ENCODE measurements at places on chromosomes 1 and 21. TPM values are rescaled to one million over a fixed set of nuclear protein-coding genes. Genes with fewer than 3 reads are reported as not detected.

- no peak overlapping the region for H3K4me3 ChIP-seq
- peak overlapping the region; percentile 77 for H3K27ac ChIP-seq
- no peaks in the 10 kb centered on the region for H3K27me3 ChIP-seq
- H3K4me1 ChIP-seq, result peaks cover 35% of the 10 kb centered on the region
Observed at GRCh38 chr1:41861535-41862383, 57.0 kb downstream of the HIVEP3 start.

DNA sequence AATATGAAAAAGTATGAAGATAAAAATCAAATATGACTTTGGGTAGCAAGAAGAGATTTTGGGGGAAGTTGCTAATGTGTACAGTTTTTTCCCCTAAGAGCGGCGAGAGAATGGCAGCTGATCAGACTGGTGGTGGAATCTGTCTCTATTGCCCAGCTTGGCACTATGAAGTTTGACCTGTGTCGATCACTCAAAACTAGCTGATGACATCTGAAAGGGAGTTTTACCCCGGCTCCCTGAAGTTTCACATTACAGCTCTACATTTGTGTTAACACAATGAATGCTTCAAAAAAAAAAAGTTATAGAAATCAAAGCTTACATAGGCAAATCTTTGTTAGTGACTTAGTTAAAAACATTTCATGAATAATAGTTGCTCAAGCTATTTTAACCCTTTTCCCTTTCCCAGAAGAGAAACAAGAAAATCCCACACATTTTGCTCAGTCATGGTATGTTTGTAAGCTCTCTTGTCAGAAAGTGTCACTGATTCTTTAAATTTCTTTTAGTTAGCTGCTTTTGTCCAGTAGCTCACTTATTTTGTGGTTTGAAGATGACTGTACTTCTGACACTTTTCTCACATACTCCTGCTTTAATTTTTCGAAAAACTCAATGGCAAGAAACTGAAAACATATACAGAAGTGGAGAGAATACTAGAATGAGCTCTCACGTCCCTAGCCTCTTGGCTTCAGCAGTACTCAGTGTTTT is 41.3 kb downstream of the DYRK1A start:
- peak overlapping the region; percentile 21 for H3K27ac ChIP-seq
- peak overlapping the region; percentile 9 for H3K4me3 ChIP-seq
- peaks cover 7% of the 10 kb centered on the region for H3K36me3 ChIP-seq
- peaks cover 68% of the 10 kb centered on the region for H3K4me1 ChIP-seq
- DNase-seq, result no peak
- H3K27me3 ChIP-seq, result no peaks in the 10 kb centered on the region

DNA sequence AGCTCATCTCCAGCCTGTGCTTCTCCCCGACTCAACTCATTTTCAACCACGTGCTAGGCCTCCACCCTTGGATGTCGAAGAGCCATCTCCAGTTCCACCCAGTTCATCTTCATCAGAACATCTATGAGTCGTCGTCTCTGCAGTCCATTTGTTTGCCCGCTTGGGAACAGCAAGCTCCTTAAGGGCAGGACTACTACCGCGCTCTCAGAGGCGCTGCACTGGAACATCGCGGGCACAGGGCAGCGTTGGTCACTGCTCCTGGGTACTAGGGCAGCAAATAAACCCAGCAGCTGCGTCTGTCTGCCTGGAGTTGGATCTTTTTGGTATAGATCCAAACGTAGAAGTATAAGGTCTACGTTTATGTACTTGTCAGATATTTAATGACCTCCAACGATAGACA is 478 bp upstream of the PRDM2 start:
- H3K27ac ChIP-seq, result peak overlapping the region; percentile 79
- peaks cover 28% of the 10 kb centered on the region for H3K4me1 ChIP-seq
- peaks cover 8% of the 10 kb centered on the region for H3K27me3 ChIP-seq
- peaks cover 5% of the 10 kb centered on the region for H3K36me3 ChIP-seq
- no peak for DNase-seq
- H3K4me3 ChIP-seq, result peak overlapping the region; percentile 63

DNA sequence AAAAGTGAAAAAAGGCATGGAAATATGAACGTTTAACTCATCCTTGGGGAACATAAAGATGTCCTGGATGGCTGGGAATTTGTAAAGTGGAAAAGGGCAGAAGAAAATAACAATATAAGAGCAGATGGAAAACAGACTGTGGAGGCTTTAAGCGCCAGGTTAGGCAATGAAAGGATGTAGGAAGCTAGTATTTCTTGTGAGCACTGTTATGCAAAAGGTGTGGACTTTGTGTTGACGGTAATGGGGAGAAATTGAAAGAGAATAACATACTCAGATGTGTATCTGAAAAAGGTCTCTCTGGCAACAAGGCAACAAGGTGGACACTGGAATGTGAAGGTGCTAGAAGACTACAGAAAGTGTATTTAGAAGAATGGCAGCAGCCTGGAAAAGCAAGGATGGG is 411.8 kb downstream of the PLPP3 start:
- H3K36me3 ChIP-seq, result no peaks in the 10 kb centered on the region
- no peaks in the 10 kb centered on the region for H3K4me1 ChIP-seq
- H3K27ac ChIP-seq, result no peak overlapping the region
- H3K4me3 ChIP-seq, result no peak overlapping the region

Gene ACTA1
- not detected for total RNA-seq

Gene GNG4
- total RNA-seq, result not detected

Gene MIGA1
- total RNA-seq, result 11.8 TPM

Gene KCNJ15
- total RNA-seq, result 0.12 TPM

All from T-helper 17 cell (primary cell).